ENCODE measurements at places on chromosomes 2 and 18.
A peak's percentile ranks its signal among the peaks of the same experiment; 100 is the strongest.

GRCh38 chr18:23994361-23994902 is 20.1 kb upstream of the TTC39C start:
- DNase-seq = peak; percentile 73

DNA sequence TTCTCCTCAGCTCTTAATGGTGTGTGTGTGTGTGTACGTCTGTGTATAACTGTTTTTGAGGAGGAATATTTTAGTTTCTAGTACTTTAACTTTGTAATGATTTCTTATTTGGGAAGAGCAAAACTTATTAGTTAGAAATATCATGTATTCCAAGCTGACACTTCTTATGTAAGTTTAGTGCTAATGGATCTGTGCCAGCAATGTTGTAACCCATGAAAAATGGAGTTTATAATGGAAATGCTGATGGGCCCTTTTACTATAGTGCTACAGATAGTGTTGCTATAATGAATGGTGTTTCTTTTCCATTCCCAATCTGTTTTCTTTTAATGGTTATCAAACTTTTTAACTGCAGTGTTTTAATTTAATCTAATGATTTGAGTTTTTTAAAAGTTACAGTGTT is 49.8 kb upstream of the OTX1 start:
- DNase-seq = peak; percentile 6

- DNase-seq = no peak
Measured at GRCh38 chr2:18845854-18846445, 256.6 kb upstream of the NT5C1B start.

DNA sequence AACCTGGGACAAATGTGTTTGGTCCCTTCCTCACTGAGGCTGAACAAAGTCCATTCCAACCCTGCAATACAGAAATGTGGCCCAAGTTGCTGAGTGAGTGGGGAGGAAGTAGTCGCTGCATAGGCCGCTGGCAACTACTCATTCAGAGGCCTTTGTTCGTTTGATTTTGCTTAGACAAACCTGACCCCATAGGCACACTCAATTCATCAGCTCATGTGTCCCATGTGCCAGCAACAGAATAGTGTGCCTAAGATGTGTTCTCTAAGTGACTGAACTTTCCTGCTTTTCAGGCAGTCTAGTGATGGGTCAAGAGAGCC is 23.0 kb downstream of the PTPN18 start:
- no peak for DNase-seq

GRCh38 chr18:79493801-79494211 is 98.1 kb downstream of the NFATC1 start:
- DNase-seq = no peak

GRCh38 chr2:54629914-54630857 is 93.3 kb upstream of the EML6 start:
- DNase-seq = peak; percentile 72

GRCh38 chr2:20167356-20167755 is 57.6 kb downstream of the SDC1 start:
- peak; percentile 40 for DNase-seq

DNA sequence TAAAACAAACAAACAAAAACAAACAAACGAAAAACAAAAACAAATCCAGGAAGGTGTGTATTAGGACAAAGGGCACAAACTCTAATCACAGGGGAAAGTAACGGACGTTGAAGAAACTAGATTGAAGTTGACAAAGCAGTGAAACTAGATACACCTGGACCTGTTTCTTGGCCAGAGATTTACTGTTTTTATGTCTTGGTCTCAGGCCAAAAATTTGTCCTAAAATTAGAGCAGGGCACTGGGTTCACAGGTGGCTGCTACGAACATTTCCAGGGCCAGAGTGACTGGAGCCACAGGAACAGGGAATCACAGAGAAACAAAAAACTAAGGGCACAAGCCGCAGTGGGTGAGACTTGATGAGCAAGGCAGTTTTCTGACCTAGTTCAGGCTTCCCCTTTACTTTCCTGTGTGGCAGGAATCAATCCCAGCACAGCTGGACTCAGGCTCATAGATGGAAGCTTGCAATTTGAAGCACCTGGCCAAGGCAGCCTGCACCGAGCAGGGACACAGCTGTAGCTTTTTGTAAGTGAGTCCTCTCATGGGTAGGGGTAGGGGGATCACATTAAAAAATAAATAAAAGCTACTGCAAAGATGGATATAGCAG is 329.4 kb downstream of the DLGAP1 start:
- no peak for DNase-seq

GRCh38 chr18:79402977-79403722 is 7.4 kb downstream of the NFATC1 start:
- no peak for DNase-seq

GRCh38 chr2:20561637-20562454 is 89.1 kb downstream of the HS1BP3 start:
- peak; percentile 77 for DNase-seq

- no peak for DNase-seq
Measured at GRCh38 chr2:46888421-46888952, 27.1 kb downstream of the MCFD2 start.

GRCh38 chr2:220188031-220188430 is 560.6 kb downstream of the SLC4A3 start:
- DNase-seq = peak; percentile 57

GRCh38 chr2:221969087-221969829 is 329.5 kb downstream of the PAX3 start:
- peak; percentile 52 for DNase-seq

DNA sequence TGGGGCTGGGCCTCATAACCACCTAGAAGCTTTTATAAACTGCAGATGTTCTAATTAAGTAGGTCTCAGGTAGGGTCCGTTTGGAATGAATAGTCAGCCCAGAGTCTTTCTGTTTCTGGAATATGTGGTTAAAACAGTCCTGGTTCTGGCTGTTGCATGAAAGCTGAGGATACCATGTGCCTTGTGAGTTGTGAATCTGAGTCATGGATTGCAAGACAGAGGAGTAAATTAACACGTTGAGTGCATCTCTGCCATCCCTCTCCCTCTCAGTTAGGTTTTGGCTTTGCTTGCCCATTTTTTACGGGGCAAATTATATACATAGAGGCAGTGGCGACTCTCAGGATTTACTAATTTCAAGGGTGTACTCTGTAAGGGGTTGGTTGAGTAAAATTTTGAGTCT is 59.1 kb downstream of the NCK2 start:
- DNase-seq = no peak

- peak; percentile 20 for DNase-seq
Measured at GRCh38 chr2:37387148-37387835, 42.9 kb downstream of the QPCT start.
